ENCODE measurements at places on chromosomes 3 and 15.

GRCh38 chr3:133477487-133477886 is 77.6 kb downstream of the BFSP2 start:
- no peak for DNase-seq

DNA sequence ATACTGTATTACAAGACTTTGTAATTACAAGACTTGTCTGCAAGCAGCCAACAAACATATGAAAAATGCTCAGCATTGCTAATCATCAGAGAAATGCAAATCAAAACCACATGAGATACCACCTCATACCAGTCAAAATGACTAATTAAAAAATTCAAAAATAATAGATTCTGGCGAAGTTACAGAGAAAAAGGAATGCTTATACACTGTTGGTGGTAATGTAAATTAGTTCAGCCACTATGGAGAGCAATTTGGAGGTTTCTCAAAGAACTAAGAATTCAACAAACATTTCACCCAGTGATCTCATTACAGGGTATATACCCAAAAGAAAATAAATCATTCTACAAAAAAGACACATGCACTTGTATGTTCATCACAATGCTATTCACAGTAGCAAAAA is 617.5 kb upstream of the CCDC54 start:
- no peak for DNase-seq

- DNase-seq: peak; percentile 31
These were observed 79.0 kb downstream of the IGF1R start for GRCh38 chr15:98727115-98728040.

DNA sequence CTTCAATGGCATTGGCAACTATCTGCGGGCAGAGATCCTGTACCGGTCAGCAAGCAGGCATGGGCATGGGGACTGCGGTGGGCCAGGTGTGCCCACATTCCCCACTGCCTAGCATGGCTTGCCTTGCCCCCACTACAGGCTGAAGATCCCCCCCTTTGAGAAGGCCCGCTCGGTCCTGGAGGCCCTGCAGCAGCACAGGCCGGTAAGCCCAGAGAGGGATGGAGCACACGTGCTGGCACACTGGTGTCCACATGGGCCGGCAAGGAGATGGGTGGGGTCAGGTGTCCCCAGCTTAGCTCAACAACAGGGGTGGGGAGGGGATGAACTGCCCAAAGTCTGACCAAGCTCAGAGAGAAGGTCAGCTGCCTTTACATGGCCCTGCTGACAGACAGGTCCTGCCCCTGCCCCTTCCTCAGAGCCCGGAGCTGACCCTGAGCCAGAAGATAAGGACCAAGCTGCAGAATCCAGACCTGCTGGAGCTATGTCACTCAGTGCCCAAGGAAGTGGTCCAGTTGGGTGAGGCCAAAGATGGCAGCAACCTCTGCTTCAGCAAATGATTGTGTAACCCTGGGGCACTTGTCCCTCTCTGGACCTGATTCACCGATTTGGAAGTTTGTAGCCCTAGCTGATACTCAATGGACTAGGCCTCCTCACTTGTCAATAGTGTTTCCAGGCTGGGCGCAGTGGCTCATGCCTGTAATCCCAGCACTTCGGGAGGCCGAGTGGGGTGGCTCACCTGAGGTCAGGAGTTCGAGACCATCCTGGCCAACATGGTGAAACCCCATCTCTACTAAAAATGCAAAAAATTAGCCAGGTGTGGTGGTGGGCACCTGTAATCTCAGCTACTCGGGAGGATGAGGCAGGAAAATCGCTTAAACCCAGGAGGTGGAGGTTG is 5.6 kb downstream of the NEIL1 start:
- DNase-seq: no peak

GRCh38 chr3:130759692-130760338 is 13.2 kb upstream of the PIK3R4 start:
- peak; percentile 46 for DNase-seq

DNA sequence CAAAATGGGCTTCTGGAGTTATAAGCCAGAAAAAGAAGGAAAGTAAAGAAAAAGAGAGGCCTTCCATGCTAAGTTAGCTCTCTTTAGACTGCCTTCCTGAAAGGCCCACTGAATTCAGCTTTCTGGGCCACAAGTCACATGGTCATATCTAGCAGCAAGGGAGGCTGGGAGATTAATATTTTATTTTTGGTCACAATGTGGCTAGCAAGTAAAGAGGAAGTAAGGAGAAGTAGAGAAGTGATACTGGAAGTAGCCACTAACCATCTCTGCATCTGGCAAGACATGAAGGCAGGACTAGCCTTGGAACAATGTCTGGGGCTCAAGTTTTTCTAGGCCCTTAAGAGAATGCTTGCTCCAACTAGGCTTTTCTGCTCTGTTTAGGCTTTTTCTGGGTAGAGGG is 81.8 kb upstream of the UBE2E1 start:
- no peak for DNase-seq

- DNase-seq: no peak
These were observed 74.0 kb upstream of the LINGO1 start for GRCh38 chr15:77706482-77707244.

DNA sequence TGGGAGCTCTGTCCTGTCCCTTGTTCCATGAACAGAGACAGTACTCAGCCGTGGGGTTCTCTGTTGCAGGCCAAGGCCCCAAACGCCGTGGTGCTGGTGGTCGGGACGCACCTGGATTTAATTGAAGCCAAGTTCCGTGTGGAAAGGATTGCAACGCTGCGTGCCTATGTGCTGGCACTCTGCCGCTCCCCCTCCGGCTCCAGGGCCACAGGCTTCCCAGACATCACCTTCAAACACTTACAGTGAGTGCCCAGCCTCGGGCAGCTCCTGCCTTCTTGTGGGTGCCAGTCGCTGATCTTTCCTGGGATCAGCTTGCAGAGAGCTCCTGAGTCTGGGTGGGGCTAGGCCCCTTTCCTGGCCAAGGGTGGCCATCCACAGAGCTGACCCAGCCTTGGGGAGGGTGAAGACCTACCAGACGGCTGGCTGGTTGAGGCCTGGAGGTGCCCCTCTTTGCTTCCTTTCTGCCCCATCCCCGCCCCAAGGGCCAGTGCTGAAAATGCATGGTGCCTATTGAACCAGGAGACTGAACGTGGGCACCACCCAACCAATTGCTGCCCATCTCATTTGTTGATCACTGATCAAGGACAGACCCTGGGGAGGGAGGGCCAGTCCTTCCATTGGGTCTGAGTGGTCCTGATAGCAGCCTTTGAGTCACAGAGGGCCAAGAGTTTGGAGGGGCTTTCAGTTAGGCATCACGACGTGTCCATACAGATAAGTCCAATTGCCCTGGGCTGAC is 106.9 kb downstream of the LRRK1 start:
- no peak for DNase-seq

GRCh38 chr3:8938021-8938420 is 25.3 kb downstream of the RAD18 start:
- no peak for DNase-seq

GRCh38 chr3:196620161-196620604 is 19.3 kb upstream of the NRROS start:
- no peak for DNase-seq

DNA sequence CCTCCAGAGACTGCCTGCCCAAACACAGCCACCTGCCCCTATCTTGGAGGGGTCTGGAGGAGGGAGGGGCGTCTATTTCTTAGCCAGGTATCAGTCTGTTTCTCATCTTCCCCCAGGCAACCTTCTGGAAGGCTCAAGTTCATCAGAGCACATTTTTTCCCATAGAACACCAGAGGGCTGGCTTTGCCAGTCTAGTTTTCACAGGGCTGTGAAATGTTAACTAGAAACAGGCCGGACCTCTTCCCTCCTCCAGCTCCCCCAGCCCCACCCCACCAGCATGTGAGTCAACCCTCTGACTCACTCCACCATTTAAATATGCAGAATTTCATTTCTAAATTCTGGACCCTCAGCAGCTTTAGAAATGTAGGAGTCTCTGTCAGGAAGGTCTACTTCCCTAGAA is 66.9 kb downstream of the SLCO2A1 start:
- no peak for DNase-seq

DNA sequence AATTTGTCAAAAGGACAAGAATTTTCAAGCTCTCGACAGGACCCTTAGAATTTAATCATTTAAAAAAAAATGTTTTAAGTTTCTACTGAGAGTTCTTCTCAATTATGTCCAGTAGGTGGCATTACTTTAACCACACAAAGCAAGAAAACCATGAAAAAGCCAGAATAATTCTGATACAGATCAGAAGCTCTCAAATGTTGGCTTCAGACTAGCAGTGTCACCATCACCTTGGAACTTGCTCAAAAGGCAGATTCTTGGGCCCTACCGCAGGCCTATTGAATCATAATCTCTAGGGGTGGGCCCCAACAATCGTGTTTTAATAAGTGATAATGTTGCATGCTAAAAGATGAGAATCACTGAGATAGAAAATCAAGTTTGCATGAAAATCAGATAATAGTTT is 99.5 kb upstream of the KCNMB2 start:
- no peak for DNase-seq

GRCh38 chr15:85941186-85941855 is 138.3 kb upstream of the AGBL1 start:
- DNase-seq: no peak

- DNase-seq: no peak
These were observed 62.1 kb upstream of the RNU6-1 start for GRCh38 chr15:67901922-67902321.

GRCh38 chr3:157094751-157095480 is 65.0 kb downstream of the CCNL1 start:
- no peak for DNase-seq

DNA sequence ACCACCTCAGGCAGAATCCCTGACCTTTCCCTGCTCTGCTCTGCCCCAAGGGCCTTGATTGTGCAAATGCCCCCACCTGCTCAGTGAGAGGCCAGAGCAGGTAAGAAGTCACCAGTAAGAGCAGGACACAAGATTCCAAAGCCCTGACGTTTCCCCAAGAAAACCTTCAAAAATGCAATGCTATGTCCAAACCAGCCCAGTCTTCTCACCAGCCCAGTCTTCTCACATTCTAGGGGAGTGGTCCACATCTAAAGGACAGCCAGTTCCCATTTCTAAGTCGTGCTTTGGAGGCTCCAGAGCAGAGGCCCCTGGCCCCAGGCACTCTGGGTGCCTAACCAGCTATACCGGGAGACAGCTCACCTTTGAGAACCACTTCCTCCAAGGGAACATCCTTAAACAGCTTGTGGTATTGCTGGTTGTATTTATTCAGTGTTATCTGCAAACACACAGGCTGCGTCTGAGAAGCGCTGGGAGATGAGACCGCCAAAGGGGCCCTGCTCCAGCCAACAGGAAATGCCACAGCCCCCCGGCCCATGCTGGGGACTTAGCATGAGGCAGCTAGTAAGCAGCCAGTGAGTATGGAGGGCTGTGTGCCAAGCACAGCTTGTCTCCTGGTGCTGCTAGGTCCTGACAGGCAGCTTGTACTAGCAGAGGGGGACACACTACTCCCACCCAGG is 29.3 kb downstream of the GRAMD2A start:
- no peak for DNase-seq

DNA sequence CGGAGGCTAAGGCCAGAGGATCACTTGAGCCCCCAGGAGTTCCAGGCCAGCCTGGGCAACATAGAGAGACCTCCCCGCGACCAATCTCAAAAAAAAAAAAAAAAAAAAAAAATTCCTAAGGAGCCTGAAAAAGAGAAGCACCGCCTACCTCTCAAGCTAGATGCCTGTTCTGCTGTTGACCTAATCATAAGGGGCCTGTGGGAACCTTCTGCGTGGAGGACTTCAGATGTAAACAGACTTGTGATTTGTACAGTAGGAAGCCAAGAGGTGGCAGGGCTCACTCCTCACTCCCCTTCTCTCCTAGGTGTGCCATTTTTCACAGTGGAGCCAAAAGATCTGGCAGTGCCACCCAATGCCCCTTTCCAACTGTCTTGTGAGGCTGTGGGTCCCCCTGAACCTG is 3.2 kb downstream of the TYRO3 start:
- DNase-seq: no peak

Measured in hypothalamus (tissue), 51 donors.